Transverse colon (tissue), 4 donors: ENCODE measurements at places on chromosomes 6 and 20. TPM values are rescaled to one million over a fixed set of nuclear protein-coding genes. Genes with fewer than 3 reads are reported as not detected.

PCMT1 gene
- total RNA-seq: 25.8 TPM

UTRN gene
- 97.8 TPM for total RNA-seq

RHAG gene
- total RNA-seq: 0.64 TPM

SNHG17 gene
- 15.8 TPM for total RNA-seq

FHL5 gene
- 2.9 TPM for total RNA-seq
